ENCODE measurements at places on chromosomes 12 and 14. TPM values are rescaled to one million over a fixed set of nuclear protein-coding genes. Genes with fewer than 3 reads are reported as not detected.

DNA sequence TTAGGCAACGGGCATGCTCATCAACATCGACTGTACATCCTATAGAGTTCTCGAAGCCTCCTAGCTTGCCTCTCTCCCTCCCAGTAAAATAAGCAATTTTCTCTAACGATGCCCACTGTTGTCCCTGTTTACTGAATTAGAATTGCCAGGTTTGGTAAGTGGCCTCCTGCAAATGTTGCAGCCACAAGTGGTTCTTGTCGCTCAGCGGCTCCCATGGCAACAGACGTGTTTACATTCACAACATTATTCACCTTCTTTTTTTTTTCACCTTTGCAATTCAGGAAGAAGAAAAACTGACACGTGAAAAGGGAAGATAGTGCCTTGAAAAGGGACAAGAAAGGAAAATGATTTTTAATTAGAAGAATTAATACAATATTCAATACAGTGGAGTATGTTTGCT lies 100.9 kb upstream of the PKP2 start:
- no peak for DNase-seq

SRRM4 gene
- not detected for total RNA-seq

RASSF8 gene
- total RNA-seq, result 134 TPM

CCDC196 gene
- not detected for total RNA-seq

TSPAN8 gene
- total RNA-seq, result 30.0 TPM
